ENCODE measurements at places on chromosomes 1 and 21.

DNA sequence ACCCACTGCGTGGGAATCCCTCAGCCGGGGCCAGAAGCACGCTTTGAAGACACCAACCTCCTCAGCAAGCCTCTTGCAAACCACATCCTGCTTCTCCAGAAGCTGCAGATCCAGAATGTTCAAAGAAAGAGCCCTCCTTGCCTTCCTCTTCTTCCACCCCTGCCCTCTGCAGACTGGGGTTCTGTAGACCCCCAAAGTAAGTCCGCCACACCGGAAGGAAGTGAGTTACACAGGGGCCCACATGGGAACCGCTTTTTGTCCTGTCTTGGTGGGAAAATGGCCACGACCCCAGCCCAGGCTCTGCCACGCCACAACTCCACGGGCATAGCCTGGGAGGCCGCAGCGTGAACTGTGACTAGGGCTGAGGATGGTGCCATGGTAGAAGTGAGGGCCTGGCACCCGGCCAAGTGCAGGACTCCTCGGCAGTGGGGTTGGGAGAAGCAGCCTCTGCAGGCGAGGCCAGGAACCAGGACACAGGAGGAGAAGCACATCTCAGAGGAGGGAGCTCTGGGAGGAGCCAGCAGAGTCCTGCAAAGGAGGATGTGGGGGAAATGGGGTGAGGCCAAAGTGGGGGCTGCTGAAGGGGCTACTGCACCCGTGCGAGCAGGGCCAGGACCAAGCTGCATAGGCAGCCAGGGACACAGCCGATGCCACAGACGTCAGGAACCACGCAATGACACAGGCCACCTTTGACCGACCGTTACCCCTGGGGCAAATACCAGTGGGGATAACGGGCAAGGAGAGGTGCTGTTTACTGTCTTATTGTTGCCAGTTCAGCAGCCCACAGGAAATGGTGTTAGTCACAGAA, 30.9 kb downstream of the PDE9A start:
- DNase-seq, result no peak

- no peak for DNase-seq
Measured at GRCh38 chr1:90841473-90841872, 124.4 kb upstream of the BARHL2 start.

DNA sequence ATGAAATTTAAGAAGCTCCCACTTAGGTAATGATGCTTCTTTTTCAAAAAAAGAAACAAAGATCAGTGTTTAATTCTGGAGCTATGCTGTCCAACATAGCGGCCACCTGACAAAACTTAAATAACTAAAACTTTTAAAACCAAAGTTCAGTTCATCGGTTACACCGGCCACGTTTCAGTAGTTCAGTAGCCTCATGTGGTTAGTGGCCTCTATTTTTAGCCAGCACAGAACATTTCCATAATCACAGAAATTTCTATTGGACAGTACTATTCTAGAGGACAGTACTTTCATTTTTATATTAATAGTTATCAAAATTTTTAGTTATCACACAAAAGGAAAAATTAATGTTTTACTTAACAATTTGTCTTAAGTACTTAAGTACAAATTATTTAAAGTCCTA, 141.0 kb downstream of the USP25 start:
- DNase-seq, result no peak

DNA sequence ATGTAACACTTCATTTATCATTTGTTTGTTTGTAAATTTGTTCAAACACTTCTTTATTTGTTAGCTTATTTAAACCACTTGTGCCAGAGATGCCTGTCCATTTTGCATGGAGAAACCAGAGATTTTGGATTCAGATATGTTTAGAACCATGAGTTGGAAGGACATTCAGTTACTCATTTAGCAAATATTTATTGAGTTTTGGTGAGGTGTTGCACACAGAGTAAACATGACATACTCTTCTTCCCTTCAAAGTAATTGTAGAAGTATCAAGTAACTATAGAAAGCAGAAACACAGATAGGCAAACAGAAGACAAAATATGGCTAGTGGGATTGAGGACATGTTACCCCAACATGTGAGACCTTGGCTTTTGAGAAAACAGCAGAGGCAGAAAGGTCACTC, 136.8 kb upstream of the USP25 start:
- no peak for DNase-seq

- no peak for DNase-seq
Measured at GRCh38 chr1:1407636-1408318, 684 bp upstream of the MRPL20 start.

DNA sequence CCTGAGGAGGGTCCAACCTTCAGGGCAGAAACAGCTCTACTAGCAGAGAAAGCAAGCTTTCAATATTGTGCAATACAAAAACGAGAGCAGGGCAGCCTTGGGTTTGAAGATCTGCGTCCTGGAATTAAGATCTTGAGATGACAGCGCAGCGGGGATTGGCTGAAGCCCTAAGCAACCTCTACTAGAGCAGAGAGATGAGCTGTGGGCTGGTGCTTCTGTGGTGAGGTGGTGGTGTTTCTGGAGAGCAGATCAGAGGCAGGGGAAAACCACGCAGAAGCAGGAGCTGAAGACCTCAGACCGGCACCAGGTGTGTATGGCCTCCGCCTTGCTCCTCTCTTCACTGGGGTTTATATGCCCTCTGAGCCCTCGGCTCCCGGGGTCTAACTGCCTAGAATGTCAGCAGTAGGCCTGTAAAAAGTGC, 12.5 kb downstream of the TRAF3IP3 start:
- peak; percentile 77 for DNase-seq

DNA sequence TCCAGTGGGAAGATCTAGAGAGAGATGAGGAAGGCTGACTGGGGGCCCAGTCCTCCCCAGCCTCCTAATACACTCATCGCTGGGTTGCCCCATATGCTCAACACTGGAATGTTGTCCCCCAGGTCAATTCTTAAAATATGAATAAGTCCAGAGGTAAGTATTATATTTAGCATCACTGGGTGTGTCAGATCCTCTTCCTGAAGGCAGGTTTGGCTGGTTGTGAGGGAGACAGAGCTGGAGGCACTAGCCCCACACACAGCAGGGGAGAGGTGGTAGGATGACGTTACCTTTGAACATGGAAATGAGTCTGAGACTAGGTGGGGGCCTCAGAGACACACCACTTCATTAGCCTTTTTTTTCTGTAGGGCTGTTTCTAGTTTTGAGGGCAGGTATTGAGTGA, 42.6 kb downstream of the SLC44A3 start:
- DNase-seq, result no peak

Measured in stimulated activated CD8-positive, alpha-beta memory T cell treated with anti-CD3 and anti-CD28 coated beads, Interleukin-2, amount 100 ng/mL, for 48 hours (primary cell).